ENCODE measurements at places on chromosomes 5 and 9. TPM values are rescaled to one million over a fixed set of nuclear protein-coding genes. Genes with fewer than 3 reads are reported as not detected.
A peak's percentile ranks its signal among the peaks of the same experiment; 100 is the strongest.

GRCh38 chr9:35847792-35848572, 19.0 kb downstream of the TMEM8B start:
- DNase-seq: peak; percentile 95

DNA sequence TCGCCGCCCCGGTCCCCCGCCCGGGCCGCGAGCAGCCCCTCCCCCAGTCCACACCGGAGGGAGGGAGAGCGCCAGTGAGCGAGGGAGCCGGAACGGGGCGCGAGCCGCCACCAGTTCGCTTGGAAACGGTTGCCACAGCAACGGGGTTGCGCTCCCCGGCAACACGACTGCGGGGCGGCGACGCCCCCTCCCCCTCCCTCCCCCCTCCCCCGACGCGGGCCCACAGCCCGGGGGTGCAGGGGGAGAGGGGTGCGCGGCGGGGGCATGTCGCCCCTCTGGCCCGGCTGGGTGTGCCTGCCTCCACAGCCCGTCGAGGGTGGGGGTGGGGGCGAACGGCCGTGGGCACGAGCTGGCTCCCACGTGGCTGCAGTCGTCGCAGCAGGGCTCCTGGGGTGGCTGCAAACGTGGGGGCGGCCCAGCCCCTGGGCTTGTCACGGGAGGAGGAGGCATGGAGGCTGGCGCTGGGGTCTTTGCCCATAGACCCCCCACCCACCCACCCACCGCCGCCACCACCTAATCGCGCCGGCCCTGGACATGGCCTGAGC, 524 bp downstream of the PRR7 start:
- no peak for DNase-seq

DNA sequence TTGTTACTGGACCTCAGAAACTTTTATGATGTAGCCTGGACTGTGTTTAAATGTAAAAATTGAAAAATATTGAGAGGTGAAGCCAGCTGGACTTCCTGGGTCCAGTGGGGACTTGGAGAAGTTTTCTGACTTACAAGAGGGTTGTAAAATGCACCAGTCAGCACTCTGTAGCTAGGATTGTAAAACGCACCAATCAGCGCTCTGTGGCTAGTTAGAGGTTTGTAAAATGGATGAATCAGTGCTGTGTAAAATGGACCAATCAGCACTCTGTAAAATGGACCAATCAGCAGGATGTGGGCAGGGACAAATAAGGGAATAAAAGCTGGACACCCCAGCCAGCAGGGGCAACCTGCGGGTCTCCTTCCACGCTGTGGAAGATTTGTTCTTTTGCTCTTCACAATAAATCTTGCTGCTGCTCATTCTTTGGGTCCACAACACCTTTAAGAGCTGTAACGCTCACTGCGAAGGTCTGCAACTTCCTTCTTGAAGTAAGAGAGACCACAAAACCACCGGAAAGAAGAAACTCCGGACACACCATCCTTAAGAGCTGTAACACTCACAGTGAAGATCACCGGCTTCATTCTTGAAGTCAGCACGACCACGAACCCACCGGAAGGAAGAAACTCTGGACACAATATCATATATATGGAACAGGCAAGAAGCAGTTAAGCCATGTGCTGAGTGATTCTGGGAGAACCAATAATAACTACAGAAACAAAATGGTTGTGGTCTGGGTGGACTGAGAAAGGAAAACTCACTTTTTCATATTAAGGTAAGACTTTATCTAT, 201.3 kb downstream of the GABRG2 start:
- DNase-seq: no peak

DNA sequence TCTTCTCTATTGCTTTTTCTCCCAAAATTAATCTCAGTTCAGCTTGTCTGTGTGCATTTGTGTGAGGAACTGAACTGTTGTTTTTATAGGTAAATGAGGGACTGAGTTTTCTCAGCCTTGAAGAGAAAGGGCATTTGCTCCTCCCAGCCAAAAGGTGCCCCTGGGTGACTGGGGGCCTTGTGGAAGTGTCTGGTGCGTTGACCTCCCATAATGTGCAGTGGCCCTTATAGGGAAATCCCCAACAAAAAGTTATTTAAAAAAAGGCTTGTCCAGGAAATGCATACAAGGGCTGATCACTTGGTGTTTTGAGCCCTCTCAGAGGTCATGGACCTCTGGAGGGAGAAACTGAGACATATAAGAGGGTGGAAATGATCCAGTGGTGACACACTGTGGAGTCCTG, 239.7 kb upstream of the KLF9 start:
- no peak for DNase-seq

The CER1 gene
- 2.8 TPM for total RNA-seq

Data from astrocyte (in vitro differentiated cells and primary cell).